ENCODE measurements at places on chromosomes 6 and 20.

DNA sequence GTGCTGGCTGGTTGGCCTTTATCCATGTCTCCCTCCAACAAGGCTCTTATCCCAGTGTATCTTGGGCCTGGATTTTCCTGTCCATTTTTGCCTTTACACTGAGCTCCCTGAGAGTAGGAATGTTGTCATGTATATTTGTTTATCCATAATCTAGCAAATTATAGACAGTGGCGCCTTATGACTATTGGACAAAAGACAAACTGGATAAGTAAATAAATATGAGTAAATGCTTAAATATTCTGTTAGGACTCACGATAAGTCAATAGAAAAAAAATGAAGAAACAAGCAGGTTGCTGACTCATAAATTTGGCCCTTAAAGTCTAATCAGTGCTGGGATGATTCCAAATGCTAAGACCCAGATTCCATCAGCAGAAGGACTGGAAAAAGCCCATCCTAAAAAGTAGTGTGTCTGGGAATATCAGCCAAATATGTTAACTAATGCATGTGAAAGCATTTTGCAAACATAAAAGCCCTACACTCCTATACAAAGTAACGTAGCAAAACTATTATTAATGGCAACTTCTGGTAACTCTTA is 55.0 kb upstream of the PCSK2 start:
- no peak for DNase-seq

- peak; percentile 82 for DNase-seq
Measured at GRCh38 chr6:151323791-151324487, 67.4 kb downstream of the ZBTB2 start.

- no peak for DNase-seq
Measured at GRCh38 chr6:14436592-14437132, 319.1 kb downstream of the CD83 start.

DNA sequence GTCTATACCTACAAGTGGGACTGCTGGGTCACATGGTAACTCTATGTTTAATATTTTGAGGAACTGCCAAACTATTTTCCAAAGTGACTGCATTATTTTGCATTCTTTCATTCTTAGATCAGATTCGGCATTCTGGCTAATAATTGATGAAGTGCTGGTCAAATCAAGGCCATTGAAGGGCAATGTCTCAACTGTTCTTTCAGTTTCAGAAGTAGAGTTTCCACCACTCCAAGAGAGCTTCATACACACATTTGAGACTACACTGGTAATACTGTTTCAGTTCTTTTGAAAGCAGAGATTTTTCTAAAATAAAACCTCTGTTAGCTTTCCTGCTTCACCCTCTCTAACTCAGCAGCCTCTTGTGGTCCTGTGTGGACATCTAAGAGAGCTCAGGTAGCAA is 154.5 kb downstream of the CFAP61 start:
- no peak for DNase-seq

DNA sequence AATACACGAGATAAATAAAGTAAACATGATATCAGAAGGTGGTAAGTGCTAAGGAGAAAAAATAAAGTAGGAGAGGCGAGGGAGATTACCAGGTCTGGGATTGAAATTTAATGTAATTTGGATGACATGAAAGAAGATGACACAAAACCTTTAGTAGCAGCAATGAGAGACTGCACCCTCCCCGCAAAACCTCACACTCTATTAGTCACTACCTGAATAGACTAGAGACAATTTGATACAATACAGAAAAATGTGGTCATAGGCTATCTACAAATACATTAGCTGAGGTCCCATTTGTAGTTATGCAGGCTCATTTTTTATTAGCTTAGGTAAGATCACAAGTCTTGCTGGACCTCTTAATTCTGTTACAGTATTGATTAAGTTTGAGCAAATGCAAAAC is 125.5 kb downstream of the LRFN2 start:
- no peak for DNase-seq

DNA sequence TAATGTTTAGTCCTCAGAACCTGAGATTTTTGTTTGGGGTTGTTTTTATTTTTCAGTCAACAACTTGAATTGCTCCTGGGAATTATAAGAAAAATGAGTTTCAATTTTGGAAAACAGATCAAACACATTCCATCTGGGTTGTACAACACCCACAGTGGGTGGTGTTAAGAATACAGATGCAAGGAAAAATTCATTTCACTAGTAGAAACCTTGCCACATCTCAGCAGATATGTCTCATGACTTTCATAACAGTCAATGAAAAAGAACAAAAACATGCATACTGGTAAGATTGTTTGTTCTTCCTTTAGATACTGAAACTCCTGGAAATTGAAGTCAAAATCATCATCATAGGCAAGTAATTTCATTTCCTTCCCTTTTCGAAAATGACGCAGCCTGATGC is 78.9 kb downstream of the MOXD1 start:
- DNase-seq = no peak

GRCh38 chr6:38150681-38151296 is 331.3 kb downstream of the ZFAND3 start:
- DNase-seq = no peak

DNA sequence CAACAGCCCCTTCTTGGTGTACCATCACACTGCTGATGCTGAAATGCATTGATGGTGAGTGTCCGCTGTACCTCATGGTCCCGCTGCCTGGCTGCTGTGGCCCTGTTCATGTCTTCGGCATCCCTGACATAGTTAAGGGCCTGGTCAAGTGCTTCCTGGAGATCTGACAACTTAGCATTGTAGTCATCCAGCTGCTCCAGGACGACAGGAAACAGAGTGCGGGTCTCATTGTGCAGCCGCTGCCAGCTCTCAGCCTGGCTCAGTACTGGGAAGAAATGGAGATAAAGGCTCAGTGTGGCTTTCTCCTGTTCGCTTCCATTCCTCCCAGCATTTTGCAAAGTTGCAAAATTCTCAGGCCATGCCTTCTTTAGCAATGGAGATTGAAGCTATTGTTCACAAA is 81.8 kb downstream of the LAMA4 start:
- no peak for DNase-seq

- DNase-seq = peak; percentile 41
Measured at GRCh38 chr20:51014797-51015722, 7.8 kb downstream of the KCNG1 start.

DNA sequence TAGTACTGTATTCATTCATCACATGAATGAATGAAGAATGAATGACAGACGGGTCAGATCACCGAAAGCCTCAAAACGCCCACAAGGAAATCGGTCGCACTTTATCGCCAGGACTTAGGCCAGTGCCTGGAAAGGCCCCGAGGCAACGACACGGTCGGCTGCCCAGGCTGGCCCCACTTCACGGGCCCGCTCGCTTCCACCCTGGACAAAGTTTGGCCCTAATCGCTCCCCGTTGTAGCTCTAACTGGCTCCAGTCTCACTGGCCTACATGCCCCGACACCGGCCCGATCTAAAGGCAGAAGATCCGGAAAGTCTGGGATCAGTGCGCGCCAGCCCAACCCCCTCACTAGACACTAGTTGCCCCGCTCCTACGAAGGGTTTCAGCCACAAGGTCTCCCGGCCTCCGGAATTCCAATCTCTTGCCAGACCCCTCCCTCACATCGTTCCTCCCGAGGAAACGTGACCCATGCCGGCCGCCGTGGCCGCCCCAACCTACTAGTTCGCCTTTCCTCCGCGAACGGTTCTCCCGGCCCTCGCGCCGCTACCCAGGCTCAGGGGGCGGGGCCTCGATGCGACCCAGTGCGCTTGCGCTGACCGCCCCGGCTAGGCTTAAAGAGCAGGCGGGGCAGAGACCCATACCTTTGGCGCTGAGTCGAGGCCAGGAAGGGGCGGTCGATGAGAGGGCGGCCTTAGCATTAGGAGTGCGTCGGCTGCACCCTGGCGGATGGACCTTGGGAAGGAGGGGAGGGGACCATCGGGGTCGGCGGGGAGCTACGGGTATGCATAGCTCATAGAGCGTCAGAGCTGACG is at the start of the genes GSS and MYH7B:
GSS (minus strand) TSS at position 576 of the 810 bp plus-strand sequence. CDS start 3,954 bp downstream, outside the sequence.
MYH7B (plus strand) TSS at position 638 of the 810 bp plus-strand sequence. CDS start 22,138 bp downstream, outside the sequence.
- DNase-seq = peak; percentile 89

DNA sequence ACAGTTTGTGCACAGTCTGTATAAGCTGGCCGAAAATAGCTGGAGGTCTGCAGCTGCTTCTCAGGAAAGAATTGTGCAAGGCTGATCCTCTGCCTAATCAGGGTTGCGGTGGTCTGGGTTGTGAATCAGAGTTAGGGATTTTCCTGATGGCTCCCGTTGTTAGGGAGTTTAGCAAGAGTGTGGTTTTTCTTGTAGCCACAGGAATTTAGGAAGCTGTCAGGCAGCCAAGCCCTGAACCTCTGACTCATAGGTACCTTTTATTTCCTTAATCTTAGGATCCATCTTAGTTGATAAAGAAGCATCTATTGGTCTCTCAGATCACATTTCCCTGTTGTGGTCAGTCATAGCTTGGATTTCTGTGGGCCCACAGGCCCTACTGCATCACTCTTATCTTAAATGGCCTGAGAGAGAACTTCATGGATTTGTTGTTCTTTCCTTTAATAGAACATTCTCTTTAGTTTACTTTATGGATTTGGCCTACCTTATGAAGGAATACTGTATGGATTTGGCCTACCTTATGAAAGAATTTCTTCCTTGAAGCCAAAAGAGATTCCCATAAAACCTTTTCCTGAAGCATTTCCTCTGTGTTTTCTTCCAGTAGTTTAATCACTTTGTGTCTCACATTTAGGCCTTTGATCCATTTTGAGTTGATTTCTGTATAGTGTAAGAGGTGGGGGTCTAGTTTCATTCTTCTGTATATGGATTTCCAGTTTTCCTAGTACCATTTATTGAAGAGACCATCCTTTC is 10.3 kb downstream of the KIF25 start:
- DNase-seq = no peak

DNA sequence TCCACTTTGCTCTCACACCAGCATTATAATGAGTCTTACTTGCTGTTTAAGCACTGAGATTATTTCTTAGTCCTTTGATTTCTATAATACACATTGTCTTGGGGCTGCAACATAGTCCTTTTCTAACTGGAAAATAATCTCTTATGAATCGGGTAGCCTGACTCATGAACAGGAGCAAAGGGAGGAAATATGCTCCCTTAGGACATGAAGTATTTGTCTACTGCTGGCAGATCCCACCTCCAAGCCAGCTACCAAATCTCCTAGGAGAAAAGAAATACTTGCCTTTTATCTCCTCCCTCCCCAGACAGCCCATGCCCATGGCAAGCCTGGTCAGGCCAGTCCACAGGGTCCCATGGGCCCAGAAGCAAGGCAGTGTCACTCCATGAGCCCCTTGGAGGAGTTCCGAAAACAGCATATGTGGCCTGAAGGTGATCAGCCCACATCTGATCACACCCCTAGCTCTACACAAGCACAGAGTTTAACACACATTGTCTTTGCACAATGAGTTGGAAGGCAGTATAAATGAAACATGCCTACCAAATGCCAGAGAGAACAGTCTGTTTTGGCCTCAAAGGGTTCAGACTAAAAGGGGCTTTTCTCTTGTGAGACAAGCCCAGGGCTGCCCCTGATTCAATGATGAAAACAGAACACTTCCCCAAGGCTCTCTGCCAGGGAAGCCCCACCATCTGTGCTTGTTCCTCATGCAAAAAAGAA is 37.1 kb upstream of the SLC4A11 start:
- DNase-seq = no peak

DNA sequence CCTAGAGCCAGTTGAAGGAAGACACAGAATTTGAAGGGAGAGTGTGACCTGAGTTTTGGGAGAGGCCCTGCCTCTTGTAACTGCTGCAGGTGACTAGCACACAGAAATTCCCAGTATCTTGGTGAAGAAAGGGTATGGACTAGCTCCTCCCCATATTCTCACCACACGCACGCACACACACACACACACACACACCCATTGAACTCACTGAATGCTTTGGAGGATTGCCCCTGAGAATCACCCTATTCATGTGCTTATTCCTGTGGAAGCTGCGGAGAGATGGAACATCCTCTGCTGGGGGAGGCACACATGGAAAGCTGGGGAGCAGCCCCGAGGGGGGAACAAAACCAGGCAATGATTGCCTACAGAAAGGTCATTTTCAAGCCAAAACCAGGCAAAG is 6.2 kb upstream of the LMBRD1 start:
- DNase-seq = no peak

DNA sequence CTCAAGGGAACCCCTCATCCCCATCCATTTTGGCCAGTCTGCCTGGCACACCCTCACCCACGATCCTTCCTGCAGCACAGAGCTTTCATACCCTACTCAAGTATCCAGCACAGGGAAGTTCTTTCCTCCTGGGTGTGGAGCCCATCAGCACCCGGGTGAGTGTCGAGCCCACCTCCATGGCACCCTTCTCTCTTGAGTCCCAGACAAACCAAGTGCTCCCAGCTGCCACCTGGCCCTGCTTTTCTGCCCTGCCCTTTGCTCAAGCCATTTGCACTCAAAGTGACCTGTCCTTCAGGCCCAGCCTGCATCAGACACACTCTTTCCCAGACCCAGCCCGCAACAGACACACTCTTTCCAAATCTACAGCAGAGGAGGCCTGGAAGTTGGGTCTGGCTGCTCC is 257.2 kb downstream of the DLL1 start:
- DNase-seq = no peak

DNA sequence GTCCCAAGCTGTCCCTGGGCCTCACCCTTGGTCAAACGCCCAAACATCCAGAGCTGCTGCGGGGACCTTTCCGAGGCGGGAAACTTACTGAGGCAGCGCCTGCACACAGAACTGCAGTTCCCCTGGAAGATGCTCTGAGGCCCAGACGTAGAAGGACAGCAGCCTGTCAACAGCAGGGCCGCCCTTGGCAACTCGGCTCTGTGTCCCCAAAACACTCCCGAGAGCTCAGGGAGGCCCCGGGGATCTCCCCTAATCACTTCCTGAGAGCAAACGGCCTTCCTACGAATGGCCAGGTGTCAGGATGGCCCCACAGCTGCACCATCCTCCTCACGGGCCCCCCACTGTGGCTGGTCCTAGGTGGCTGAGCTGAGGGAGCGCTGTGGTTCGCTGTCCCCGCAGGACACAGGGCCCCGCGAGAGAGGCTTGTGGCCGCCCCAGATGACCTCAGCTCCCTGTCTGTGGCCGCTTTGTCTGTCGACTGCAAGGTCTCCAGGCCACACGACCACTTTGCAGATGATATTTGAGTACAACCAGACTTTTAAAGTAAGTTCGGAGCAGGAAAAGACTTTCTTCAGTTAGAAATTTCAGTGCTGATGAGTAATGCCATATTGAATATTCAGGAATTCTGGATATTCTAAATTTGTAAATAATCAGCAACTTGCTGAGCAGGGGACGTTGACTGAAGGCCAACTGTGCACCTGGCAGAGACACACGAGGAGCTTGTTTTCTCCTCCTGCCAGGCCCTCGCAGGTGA is 46.0 kb downstream of the DLL1 start:
- no peak for DNase-seq

DNA sequence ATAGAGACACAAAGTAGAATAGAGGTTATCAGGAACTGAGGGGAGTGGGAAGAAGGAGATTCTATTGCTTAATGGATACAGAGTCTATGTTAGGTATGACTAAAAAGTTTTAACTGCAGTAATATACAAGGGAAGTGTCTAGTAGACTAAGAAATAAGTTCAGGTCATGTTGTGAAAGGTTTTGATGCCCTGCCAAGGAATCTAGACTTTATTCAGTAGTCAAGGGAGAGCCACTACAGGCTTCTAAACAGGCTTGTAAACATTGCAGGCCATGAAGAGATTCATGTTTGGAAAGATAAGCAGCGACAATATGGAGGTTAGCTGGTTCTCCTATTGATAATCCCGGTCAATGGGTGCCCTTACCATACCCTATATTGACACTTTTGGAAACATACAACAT is 352.8 kb upstream of the SOX4 start:
- DNase-seq = no peak

GRCh38 chr20:20519269-20519668 is 151.4 kb downstream of the INSM1 start:
- DNase-seq = no peak

GRCh38 chr6:118509009-118509617 is 39.0 kb upstream of the PLN start:
- DNase-seq = peak; percentile 6

All from nucleus accumbens (tissue), 56 donors.